ENCODE measurements at places on chromosomes 13 and 19. TPM values are rescaled to one million over a fixed set of nuclear protein-coding genes. Genes with fewer than 3 reads are reported as not detected.

Gene PABPC3
- 0.08 TPM for total RNA-seq

Gene LYL1
- 8.6 TPM for total RNA-seq

Gene CCDC169
- total RNA-seq, result 1.7 TPM

Gene CEACAM4
- not detected for total RNA-seq

Gene TRAPPC2B
- total RNA-seq, result 10.7 TPM

Gene CEACAM8
- total RNA-seq, result not detected
